Spleen (tissue), 13 donors: ENCODE measurements at places on chromosomes 3 and 15. TPM values are rescaled to one million over a fixed set of nuclear protein-coding genes. Genes with fewer than 3 reads are reported as not detected.

DNA sequence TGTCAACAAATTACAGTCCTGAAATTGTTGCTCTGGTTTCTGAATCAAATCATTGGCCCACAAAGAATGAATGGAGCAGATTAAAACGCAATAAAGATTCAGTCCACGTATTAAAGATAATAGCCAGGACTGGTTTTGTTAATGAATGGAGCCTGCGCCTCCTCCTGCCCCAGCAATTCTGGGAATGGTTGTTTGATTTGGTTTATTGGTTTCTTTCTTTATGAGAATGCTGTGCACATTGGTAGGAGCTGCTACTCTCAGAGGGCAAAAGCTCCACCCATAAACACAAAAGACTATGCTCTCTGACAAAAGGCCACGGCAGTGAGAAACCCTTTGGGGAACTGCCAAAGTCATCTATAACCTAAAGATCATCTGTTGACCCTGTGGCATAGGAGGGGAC, 261.1 kb downstream of the ABHD5 start:
- H3K27ac ChIP-seq, result no peak overlapping the region
- DNase-seq, result no peak
- H3K27me3 ChIP-seq, result no peaks in the 10 kb centered on the region
- no peak overlapping the region for H3K4me3 ChIP-seq
- H3K36me3 ChIP-seq, result no peaks in the 10 kb centered on the region

Gene OR5H14
- total RNA-seq, result not detected

DNA sequence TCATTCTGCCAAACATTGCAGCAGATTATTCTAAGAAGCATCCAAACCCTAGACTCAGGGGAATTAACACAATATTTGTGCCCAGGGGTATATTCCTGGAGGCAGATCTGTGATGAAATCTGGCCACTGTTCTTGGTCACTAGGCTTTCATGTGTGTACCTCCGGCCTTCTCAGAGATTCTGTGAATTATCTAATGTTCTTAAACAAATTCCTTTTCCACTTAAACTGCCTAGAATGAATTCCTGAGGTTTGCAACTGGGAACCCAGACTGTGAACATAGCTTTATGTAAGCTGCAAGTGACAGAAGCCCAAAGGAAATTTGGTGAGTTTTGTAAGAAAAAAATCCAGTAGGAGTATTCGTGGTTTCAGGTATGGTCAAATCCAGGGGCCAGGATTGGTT, 20.7 kb upstream of the CTNNB1 start:
- no peaks in the 10 kb centered on the region for H3K27me3 ChIP-seq
- no peak overlapping the region for H3K4me3 ChIP-seq
- no peaks in the 10 kb centered on the region for H3K36me3 ChIP-seq
- no peak for DNase-seq
- no peaks in the 10 kb centered on the region for H3K4me1 ChIP-seq

DNA sequence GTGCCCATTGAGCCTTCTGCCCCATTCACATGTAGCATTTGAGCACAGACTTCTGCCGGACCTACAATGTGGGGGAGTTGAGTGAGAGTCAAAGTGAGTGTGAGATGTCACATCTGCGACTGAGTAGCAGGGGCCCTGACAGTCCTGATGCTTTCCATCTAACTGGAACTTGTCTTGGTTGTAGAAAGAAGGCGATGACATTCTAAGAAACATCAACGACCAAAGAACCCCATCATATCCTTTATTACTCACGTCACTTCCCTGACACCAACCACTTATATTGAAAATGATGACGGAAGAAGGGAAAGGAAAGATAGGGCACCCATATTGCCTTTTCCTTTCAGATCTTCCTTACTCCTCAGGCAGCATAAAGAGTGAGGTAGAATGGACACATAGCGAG, 30.5 kb downstream of the SMAD3 start:
- peaks cover 82% of the 10 kb centered on the region for H3K4me1 ChIP-seq
- H3K27ac ChIP-seq, result no peak overlapping the region
- H3K36me3 ChIP-seq, result no peaks in the 10 kb centered on the region
- no peak overlapping the region for H3K4me3 ChIP-seq
- H3K27me3 ChIP-seq, result no peaks in the 10 kb centered on the region
- DNase-seq, result no peak

DNA sequence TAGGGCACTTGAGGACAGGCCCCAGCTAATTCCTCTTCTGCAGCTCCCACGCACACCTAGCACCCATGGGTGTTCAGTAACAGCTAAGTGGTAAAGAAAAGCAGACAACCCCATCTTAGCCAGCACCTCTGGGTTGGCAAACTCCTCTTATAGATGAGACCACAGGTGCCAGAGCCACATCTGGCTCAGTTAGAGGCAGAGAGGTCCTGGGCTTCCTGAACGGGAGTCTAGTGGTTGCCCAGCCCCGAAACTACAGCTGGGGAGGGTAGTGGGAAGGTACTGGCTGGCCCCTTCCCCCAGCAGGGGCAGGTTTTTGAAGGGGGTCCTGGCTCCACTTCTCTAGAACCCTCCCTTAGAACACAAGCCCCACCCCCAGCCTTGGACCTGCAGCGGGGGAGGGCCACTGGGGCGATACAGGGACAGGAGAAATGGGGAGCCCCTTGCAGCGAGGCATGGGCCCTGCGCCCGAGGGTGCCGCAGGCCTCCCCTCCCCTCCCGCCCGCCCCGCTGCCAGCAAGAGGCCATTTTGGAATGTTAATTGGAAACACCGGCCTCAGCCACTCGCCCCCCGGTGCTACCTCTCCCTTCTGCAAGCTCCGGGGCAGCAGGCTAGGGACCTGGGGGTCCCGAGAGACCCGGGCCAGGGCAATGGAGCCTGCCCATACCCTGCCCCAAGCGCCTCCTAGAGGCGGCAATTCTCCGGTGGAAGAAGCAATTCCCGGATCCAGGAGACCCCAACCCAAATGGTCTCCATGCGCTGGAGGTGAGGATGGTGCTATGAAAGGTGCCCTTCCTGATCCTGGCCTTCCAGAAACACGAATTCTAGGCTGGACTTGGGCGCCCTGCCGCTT, 1.5 kb downstream of the DUSP7 start:
- H3K27me3 ChIP-seq, result no peaks in the 10 kb centered on the region
- peaks cover 14% of the 10 kb centered on the region for H3K36me3 ChIP-seq
- peaks cover 68% of the 10 kb centered on the region for H3K4me1 ChIP-seq
- peak; percentile 84 for DNase-seq
- H3K27ac ChIP-seq, result peak overlapping the region; percentile 90

DNA sequence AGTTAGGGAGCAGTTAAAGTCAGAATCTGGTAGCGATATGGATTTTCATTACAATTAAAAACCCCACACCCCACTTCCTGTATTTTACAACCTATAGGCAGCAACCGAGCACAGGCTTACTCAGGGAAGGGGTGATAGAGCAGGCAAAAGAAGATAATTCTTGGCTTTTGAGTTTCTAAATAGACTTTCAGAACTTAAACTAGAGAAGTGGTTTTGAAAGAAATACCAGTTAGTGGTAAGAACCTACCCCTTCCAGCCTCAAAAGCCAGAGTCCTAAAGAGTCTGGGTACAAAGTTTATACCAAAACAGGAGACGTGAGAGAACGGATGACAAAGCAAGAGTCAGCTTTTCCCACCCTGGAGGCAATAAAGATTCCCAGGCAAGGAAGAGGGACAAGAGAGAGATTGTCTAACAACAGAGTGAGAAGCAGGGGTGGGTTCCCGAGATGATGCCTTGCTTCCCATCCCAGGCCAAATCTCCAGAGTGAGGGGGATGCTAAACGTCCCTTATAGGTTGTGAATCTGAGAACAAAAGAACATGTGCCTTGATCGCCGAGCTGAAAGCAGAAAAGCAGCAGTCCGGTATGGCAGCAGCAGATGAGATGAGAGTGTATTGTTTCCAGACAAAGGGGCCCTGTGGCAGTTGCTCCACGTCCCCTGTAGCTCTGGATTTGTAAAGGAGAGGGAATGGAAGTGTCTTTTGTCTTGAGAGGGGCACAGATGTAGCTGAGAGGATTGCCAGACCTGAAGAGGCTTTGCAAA, 36.8 kb downstream of the KLHL6 start:
- peaks cover 4% of the 10 kb centered on the region for H3K4me1 ChIP-seq
- H3K27ac ChIP-seq, result no peak overlapping the region
- no peaks in the 10 kb centered on the region for H3K36me3 ChIP-seq
- H3K4me3 ChIP-seq, result no peak overlapping the region
- no peaks in the 10 kb centered on the region for H3K27me3 ChIP-seq

- no peaks in the 10 kb centered on the region for H3K4me1 ChIP-seq
- H3K27ac ChIP-seq, result no peak overlapping the region
- no peaks in the 10 kb centered on the region for H3K36me3 ChIP-seq
- H3K4me3 ChIP-seq, result no peak overlapping the region
- H3K27me3 ChIP-seq, result no peaks in the 10 kb centered on the region
Measured at GRCh38 chr3:71172951-71173350, 410.6 kb downstream of the FOXP1 start.

DNA sequence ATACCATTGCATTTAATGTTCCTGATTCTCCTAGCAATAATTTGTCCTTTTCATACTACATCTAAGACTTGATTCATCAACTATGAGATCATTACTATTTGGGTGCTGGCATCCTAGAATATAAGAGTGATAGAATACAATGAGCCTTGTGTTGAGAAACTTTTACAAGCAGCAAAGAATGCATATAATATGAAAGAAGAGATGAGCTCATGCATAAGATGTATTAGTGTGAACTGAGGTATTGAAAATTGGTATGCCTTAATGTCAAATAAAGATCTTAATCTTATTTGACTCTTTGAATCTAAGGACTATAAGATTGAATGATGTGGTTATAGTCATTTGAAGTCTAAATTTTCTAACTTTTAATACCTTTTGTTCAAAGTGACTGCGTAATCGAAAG, 220.0 kb upstream of the ARHGEF26 start:
- H3K27me3 ChIP-seq, result no peaks in the 10 kb centered on the region
- H3K27ac ChIP-seq, result no peak overlapping the region
- no peaks in the 10 kb centered on the region for H3K36me3 ChIP-seq
- H3K4me1 ChIP-seq, result no peaks in the 10 kb centered on the region
